ENCODE measurements at places on chromosomes 6 and 20.

- no peak for DNase-seq
These were observed 4.5 kb upstream of the GATA5 start for GRCh38 chr20:62480318-62480717.

DNA sequence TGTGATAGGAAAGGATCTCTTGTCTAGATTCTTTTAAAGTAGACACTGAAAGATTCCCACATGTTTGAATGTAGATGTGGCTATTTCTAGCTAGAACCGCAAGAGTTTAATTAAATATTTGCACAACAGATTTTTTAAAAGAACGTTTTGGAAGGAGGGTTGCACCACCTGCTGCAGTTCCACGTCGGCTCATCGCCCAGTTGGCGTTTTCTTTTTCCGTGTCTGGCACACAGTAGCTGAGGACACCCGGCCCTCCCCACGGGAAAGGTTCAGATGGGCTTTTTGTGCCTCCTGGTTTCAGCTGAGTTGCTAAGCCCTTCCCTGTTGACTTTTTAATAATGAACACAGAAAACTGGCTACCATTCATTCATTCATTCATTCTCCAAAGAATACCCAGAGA, 41.8 kb upstream of the DOK5 start:
- DNase-seq, result peak; percentile 9

- no peak for DNase-seq
These were observed 39.4 kb downstream of the PRDM13 start for GRCh38 chr6:99645986-99646385.

GRCh38 chr20:63265891-63266515, 6.6 kb upstream of the ARFGAP1 start:
- no peak for DNase-seq

Data from amygdala (tissue), 56 donors.